T-helper 2 cell (primary cell): ENCODE measurements at places on chromosomes 13 and 19.

- DNase-seq, result no peak
Observed at GRCh38 chr19:5786593-5787408, 2.3 kb upstream of the PRR22 start.

GRCh38 chr13:97938706-97939475 is 14.6 kb upstream of the IPO5 start:
- DNase-seq, result no peak

DNA sequence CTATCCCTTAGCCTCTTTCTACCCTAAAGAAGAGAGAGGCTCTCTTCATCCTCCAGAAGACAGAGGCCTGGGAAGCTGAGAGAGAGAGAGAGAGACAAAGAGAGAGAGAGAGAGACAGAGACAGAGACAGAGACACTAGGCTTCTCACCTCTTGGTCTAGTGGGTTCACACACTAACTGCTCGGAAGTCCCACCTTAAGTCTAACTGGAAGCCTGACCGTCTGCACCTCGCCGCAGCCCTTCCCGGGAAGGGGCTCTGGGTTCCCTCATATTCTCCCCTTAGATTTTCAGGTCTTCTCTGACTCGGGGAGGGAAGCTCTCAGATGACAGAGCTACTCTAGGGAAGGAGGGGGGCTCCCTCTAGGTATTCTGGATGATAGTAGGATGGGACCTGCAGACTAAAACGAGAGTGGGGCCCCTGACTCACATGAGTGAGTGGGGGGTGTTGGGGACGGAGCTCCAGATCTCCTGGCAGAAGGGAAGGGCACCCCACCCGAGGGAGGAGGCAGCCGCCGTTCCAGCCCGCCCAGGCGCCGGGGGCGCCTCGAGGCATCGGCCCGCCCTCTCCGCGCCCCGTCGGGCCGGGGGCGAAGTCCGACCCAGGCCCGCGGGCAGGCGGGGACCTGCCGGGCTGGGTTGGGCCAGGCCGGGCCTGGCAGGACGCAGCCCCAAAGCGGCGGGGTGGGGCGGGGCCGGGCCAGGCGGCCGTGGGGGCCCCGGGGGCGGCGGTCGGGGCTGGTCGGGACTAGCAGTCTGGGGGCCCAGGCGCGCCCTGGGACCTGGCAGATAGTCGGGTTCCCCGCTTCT is 2.0 kb upstream of the JUNB start:
- no peak for DNase-seq

DNA sequence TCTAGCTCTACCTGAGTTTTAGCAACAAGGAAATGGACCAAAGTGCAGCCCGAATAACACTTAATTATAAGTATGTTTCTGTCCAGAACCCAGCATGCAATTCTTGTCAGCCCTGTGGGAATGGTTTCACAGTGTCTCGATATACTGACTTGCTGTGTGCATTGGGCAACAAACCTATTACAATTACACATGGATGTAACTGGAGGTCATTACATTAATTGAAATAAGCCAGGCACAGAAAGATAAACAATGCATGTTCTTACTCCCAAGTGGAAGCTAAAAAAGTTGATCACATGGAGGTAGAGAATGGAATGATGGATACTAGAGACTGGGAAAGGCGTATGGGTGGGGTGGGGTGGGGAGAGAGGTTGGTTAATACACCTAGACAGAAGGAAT is 5.1 kb upstream of the CYP2S1 start:
- no peak for DNase-seq

DNA sequence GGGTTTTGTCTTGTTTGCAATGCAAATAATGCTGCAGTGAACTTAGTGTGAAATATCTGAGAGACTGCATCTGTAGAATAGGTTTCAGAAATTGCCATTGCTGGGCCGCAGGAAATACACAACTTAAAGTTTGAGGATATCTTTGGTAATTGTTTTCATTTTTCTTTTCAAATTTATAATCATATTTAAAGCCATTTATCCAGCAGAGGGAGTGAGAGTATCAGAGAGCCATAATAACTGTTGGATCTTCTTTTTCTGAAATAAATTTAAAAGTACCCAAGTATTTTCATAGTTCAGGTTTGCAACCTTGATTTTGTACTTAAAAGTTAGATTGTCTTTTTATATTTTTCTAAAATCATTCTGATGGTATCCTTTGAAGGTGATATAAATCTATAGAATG is 99.4 kb downstream of the ZMYM2 start:
- no peak for DNase-seq

DNA sequence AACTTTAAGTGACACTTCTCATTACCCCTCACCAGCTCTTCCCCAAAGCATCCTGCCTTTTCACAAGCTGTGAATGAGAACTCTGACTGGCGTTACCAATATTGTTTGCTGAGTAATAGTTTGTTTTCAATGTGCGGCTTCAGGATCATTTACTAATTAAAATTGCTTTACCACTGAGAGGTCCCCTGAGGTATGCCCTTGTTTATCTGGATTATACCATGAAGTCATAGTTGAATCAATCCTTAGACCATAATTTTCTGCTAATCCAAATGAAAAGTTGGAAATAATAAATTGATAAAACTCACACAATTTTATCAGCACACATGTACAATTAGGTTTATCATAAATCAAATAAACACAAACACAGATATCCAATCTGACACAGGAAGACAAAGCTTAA is 568.8 kb downstream of the PCDH9 start:
- no peak for DNase-seq

- no peak for DNase-seq
Observed at GRCh38 chr13:31859571-31859970, 120.2 kb downstream of the RXFP2 start.

DNA sequence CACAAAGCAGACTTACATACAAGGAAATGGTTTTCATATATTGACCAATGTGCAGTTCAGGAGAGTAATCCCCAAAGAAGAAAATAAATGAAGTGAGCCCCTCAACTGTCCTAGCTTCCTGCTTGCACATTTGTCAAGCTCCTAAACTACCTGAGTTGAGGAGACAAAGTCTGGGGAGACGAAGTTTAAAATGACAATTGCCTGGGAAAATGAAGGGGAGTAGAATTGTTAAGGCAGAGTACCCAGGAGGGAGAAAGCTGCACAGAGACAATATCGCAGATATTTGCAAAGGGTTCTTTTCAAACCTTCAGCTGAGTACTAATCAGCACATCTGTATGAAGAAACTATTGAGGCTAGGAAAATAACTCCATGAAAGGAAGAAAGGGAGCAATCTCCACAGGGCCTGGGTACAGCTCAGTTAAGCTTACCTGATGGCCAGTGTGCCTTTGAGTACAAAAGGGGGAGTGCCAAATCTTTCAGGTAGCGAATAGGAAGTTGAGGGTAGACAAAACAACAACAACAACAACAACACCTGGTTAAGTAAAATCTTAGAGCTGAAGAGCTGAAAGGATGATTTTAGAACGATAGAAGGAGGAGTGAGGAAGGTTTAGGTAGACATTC is 1700.1 kb upstream of the PRR20A start:
- DNase-seq, result no peak

- DNase-seq, result no peak
Observed at GRCh38 chr19:28045621-28046020, 1167.3 kb downstream of the UQCRFS1 start.

- DNase-seq, result no peak
Observed at GRCh38 chr13:63696055-63696454, 2280.4 kb upstream of the PCDH20 start.

DNA sequence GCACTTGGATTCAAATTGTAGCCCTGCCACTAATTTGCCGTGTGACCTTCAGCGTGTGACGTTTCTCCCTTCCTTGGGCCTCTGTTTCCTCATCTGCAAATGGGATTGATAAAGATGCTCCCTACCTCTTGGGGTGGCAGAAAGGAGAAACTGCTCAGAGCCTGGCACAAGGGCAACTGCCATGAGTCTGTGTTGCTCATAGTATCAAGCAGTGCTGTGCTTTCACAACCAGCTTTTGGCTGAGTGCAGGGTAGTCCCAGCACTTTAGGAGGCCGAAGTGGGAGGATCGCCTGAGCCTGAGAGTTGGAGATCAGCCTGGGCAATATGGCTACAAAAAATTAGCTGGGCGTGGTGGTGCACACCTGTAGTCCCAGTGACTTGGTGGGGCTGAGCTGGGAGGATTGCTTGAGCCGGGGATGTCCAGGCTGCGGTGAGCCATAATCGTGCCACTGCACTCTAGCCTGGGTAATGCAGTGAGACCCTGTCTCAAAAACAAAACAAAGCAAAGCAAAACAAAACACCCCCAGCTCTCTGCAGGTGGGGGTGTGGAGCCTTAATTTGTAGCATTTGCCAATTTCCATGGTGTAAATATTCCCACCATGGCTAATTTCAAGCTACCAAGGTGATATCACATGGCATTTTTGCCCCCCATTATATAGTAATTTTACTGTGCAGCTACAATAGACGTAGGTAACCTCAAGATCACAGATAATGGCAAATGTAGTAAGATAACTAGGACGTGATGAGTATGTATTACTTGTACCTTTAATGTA is 1.6 kb upstream of the MARK4 start:
- DNase-seq, result no peak

DNA sequence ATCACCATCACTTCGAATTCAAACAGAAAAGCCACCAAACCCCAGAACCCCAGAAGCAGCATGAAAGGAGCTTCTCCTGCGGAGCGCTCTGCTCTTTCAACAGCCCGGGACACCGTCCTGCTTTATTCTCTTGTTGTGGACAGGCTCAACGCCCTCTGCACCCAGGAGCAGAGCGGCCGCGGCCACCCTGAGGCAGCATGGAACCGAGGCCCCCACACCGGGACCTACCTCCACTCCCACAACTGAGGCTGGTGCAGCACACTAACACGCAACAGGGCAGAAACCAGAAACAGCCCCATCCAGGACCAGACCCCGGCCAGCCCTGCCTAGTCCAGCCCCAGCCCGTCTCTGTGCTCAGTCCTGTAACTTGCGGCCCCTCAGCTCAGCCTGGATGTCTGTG is 7.2 kb downstream of the AP3D1 start:
- DNase-seq, result no peak

- DNase-seq, result no peak
Observed at GRCh38 chr19:12703046-12703445, 6.6 kb upstream of the FBXW9 start.

- DNase-seq, result no peak
Observed at GRCh38 chr13:85592211-85592610, 207.0 kb downstream of the SLITRK6 start.

GRCh38 chr13:81207636-81208035 is 866.7 kb upstream of the SPRY2 start:
- DNase-seq, result no peak

DNA sequence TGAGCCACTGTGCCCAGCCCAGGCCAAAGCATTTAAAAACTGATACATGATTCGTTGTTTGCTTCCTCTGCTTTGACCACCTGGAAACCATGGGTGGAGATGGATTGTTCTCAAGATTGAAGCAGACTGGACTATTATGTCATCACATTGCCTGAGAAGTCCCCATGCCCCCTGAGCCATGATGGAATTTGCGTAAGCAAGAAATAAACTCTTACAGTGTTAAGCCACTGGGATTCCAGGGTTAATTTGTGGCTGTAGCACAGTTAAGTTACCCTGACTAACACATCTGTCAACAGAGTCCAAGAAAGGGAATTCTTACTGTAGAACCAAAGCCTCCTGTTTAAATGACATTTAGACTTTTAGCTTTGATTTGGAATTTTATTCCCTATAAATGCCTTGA is 19.4 kb upstream of the DHRS12 start:
- DNase-seq, result no peak

DNA sequence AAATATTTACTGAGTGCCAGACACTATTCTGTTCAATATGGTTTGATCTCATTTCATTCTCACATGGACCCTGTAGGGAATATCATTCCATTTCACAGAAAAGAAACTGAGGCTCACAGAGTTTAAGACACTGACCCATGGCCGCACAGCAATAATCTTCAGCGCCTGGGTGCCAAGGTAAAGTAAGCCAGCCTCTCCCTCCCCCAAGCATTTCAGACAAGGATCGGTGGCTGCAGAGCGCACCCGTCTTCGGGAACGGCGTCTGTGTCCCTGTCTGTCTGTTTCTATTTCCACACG is 4.3 kb upstream of the PDE4A start:
- DNase-seq, result no peak

DNA sequence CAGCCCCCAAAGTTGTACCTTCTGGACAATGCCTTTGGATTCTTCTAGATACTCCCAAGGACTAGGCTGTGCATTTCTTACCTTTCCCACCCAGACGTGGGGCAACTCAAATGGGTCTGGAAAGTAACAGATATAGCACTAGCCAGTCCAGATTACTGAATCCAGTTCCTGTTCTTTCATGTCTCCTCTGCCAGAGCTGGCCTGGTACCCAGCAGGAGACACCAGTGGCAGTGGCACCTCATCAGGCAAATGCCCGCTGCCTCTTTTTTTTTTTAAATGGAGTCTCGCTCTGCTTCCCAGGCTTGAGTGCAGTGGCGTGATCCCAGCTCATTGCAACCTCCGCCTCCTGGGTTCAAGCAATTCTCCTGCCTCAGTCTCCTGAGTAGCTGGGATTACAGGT is 43.2 kb downstream of the N4BP2L2 start:
- no peak for DNase-seq

DNA sequence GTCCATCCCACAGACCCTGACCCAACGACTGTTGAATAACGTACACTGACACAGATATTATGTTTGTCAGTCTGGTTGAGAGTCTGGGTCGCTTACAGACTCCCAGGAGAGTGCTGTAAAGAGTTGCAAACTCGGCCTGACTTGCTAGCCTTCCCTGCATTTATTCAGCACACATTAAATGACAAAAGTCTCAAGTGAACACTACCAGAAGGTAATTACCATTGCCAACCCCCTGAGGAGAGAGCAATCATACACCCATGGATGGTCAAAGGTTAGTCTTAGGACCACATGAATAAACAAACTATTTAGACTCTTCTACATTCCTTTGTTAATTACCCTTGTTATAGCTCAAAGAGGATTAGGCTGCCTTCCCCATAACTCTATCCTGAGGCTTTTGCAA is 1048.6 kb downstream of the PCDH17 start:
- no peak for DNase-seq

DNA sequence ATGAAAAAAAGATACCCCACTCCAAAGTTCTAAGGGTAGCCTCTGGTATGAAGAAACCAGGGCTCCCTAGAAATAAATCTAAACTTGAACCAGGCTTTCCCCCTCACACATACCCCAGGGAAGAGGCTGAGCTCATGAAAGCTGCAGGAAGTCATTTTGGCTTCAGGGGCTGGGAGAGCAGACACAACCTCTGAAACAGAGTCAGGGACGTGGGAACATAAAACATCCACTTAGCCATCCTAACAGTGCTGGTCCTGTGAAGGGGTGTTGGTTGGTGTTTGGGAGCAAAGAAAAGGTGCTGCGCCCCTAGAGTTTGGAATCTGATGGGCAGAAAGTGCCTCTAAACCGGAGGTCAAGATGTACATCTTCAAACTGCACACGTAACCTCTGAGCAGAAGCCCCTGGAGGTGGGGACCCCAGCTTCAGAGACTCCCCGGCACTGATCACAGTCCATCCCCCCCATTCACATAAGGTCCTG is 15.8 kb downstream of the RAB3D start:
- DNase-seq, result no peak

- no peak for DNase-seq
Observed at GRCh38 chr19:12574036-12574435, 22.8 kb upstream of the ZNF564 start.
